ENCODE measurements at places on chromosomes 2 and 18.

GRCh38 chr2:231300020-231300721 is 95.3 kb upstream of the B3GNT7 start:
- no peak for DNase-seq

DNA sequence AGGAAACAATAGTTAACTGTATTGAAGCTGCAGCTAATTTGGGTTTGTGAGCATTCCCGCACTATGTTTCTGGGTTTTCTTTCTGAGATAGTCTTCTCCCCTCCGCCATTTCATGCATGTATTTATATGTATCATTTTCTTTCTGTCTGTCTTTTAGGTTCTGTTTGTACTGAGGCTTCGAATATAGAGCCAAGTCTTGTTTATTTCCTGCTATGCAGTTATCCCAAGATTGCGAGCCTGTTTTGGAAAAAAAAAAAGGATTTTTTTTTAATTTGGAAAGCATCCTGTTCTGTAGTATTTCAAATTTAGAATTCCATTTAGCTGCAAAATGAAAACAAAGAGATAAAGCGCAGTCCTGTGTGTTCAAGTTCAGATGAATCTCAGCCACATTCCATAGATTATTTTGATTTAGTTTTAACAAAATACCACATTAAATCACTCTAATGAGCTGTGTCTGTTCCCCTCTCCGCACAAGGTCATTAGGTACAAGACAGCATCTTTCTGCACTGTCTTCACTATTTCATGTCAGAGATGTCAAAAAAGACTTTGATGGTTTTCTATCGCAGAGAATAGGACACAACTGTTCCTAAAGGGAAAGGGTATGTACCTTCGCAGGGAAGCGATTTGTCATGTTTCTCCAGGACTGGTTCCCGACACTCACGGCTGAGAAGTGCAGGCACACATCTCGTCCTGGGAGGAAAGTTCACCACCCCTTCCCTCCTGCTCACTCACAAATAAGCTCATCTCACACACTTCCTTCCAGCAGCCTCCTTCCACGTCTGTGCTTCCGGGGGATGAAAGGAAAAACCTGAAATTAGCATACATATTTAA is 443.4 kb downstream of the ZNF516 start:
- DNase-seq, result no peak

DNA sequence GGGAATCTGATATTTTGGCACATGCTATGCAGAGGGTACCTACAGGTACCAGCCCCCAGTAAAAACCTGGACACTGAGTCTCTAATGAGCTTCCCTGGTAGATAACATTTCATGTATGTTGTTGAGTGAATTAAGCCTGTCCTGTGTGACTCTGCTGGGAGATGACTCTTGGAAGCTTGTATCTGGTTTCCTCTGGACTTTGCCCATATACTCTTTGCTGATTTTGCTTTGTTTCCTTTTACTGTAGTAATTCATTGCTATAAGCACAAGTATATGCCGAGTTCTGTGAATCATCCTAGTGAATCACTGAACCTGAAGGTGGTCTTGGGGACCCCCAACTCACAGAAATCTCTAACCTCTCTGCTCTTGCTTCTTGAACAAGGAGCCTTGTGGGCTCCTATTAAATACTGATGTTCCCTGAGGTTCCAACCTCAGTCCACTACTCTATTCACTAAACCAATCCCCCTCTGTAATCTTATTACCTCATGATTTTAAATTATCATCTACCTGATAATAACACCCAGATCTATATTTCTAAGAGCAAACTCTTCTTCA is 94.3 kb upstream of the WDSUB1 start:
- DNase-seq, result no peak

DNA sequence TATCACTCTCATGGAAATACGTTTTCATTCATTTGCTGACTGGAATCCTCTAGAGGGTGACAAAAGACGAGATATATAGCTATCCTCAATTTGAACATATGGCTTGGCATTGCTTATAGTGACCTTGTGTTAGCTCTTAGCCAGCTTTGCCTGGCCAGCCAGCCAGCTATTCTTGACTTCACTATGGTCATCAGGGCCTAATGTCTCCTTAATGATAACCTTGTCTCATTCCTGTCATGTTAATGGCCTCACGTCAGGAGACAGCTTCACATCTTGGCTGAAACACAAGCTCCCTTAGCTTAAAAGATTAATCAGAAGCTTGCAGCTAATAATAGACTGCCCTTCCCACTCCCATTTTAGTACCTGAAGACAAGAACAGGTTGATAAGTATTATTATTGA is 1517.5 kb upstream of the PIK3C3 start:
- DNase-seq, result no peak

GRCh38 chr18:43563780-43564179 is 286.5 kb upstream of the SYT4 start:
- DNase-seq, result no peak

GRCh38 chr2:241185961-241186360 is 2.5 kb upstream of the ANO7 start:
- DNase-seq, result no peak

DNA sequence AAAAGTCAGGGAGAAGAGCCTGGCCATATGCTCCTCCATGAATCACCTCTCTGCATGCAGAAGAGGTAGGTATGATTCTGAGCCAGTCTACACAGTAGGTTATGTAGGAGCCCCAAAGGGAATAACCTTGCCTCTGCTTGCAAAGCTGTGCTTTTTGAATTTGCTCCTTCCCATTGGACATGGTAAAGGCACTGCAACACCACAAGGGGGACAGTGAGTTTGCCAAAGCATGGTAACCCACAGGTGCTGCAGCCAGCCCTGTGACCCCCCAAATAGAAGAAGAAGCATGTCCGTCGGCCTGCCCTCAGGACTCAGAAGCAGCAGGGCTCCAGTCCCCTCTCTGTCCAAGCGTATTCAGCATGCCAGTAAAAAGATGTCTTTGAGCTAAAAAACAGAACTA is 51.0 kb upstream of the BCL2L11 start:
- DNase-seq, result no peak

- DNase-seq, result no peak
These were observed 140.1 kb downstream of the PTGR3 start for GRCh38 chr18:75068682-75069435.

GRCh38 chr2:11399438-11399762 is 55.0 kb upstream of the ROCK2 start:
- DNase-seq, result no peak

DNA sequence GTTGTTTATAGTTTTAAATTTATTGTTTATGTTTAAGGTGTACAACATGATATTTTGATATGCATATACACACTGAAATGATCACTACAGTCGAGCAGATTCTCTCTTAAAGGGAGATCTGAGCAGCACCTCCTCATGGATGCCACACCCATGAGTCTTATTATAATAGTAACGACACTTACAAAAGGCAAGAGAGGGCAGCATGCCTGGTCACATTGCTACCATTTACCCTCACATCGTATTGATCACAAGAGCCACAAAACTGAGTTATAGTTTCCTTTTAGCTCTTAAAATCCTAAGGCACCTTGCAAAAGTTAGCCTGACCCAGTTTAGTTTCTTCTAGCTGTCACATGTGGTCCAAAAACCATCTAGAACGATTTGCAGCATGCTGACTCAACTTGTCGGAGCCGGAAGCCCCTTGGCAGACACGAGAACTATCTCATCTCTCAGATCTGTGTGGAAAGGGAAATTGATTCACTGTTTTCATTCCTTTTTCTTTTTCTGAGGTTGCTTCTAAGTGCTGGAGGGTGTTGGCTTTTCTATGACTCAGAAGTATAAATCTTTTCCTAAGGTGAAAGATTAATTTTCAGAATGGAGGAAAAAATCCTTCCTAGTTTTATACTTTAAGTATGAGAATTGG is 85.3 kb downstream of the CDC42EP3 start:
- DNase-seq, result no peak

- DNase-seq, result no peak
These were observed 103.0 kb downstream of the KYNU start for GRCh38 chr2:142980246-142981068.
